IPS-NIHi11 (cell line): ENCODE measurements at places on chromosomes 11 and 22.

DNA sequence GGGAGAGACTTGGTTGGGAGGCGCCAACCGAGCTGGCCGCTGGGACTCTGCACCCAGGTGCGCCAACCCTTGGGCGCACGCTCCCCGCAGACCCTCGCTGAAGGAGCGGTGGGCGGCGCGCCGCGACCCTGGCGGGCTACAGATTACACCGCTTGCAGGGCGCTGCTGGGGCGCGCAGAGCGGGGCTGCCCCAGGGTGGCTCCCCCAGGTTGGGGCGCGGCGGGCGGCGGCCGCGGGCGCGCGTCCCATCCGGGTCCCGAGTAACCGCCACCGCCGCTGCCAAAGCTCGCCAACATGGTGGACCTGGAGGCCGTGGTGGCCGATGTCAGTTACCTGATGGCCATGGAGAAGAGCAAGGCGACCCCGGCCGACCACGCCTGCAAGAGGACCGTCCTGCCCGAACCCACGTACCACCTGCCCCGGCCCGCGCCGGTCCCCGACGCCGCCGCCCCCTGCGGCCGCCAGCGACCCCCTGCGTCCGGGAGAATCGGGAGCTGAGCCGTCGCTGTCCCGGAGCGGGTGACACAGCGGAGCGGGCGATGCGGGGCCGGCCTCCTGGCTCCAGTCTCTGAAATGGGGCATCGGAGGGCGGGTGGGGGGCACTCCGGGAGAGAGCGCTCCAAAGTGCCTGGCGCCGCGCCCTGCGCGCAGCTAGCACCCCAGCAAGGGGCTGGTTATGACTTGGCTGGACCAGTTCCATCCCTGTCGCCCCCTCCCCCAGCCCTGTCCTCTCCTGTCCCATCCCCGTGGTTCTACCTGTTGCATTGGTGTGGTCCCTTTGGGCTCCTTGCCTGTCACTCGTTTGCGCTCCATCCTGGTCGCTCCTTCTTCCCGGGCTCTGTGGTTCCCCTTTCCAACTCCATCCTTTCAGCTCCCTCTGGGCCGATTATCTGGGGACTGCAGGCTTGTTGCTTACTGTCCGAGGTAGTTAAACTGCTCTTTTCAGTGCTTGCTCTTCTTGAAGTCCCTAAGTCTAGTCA, 143.3 kb upstream of the GRK3 start:
- DNase-seq = peak; percentile 34

DNA sequence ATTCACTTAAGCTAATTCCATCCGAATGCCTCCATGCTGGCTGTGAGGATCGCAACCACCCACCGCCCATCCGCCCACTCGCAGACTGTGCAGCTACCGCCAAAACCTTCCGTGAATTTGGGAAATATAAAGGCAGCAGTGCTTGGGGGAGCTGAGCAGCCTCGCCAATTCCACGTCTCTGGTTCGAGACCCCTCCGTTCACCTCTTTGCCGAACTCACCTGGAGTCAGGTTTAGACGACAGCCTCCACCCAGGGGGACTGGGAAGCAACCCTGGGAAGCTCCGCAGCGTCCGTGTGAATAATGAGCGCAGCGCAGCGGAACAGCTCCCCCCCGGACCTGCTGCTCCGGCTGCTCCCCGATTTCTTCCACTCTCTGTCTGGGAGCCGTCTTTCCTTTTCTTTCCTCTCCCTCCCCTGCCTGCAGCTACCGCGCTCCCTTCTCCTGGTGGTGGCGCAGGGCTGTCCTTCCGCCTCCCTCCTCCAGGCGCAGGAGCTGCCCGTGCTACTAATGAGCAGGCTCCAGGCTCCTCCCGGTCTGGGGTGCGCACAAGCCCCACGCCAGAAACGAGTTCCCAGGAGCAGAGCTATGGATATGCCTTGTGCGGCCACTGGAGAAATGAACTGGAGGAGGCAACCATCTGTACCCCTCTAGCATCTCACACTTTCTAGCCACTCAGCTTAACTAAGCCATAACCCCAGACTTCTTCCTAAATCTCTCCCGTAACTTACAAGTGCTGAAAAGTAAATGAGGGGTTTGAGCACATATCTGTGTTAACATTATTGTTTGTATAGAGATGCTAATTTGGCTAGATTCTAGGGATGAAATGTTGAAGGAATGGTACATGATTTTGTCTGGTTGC, 107.3 kb downstream of the XKR3 start:
- DNase-seq = no peak

DNA sequence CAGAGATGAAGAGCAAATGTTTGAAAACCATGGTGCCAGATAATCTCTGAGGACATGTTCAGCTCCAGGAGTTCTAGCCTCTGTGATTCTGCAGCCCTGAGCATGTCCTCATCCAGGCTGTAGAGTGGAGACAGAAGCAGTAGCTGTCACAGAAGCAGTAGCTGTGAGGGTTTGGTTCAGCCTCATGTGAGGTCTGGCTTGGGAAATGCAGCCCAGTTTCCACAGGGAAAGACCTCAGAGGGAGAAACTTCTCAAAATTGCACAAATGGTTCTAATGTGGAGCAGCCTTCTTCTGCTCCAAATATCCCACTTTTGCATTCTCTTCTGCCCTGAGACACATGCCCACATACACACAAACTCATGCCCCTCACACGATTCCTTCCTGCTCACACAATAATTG, 48.4 kb downstream of the DBX1 start:
- no peak for DNase-seq

- DNase-seq = no peak
These were observed 8.9 kb downstream of the MN1 start for GRCh38 chr22:27792452-27793161.

GRCh38 chr11:130817330-130817944, 98.8 kb downstream of the SNX19 start:
- no peak for DNase-seq

GRCh38 chr22:38016182-38017151, 32.1 kb upstream of the SOX10 start:
- peak; percentile 59 for DNase-seq

- DNase-seq = no peak
These were observed 52.0 kb upstream of the DEPDC7 start for GRCh38 chr11:32963721-32964120.

DNA sequence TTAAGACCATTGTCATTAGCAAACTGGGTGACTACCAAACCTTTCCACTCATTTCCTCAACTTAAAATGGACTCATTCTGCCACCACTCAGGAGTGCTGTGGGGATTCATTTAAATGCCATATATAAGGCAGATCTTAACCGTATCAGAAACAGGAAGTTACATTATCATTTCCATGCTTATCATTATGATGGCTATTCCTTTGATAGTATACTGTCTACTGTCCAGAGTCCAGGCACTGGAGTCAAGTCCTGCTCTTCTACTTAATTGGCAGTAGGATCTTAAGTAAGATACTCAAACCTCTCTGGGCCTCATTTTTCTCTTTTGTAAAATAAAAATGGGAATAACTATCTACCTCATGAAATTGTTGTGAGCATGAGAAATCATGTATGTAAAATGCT, 8.4 kb upstream of the NAV2 start:
- DNase-seq = no peak

GRCh38 chr22:28441720-28442263, 237.8 kb downstream of the TTC28 start:
- DNase-seq = peak; percentile 17

DNA sequence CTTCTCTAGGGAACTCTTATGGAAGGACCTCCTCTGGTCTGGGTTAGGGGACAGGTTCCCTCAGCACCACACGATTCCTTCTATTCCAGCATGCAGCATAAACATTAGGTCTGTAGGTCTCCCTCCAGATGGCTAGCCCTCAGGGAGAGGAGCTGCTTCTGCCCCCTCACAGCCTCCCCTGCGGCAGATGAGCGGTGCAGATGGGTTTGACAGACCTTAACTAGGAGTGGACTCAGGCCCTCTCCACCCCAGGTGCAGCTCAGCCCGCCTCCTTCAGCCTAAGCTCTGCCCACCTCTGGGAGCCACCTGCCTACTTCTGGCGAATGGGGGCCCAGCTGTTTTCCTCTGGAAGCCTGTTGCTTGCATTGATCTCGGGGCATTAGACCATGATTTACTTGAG, 55.7 kb upstream of the EIF3D start:
- no peak for DNase-seq

DNA sequence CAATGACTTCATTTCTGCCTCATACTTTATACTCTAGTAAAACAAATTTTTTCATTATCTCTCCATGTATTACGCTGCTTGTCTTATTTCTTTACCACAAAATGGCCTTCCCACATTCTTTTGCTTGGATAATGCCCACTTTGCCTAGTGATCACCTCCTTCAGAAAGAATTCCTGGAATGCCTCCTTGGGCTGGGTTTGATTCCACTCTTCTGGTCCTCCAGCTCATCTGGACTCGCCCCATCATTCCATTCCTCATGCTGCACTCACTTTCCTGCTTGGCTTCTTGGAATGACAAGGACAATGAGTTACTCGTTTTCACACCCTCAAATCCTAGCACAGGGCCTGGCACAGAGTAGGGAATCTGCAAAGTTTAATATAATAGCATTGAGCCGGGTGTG, 475.1 kb upstream of the LARGE1 start:
- DNase-seq = no peak

DNA sequence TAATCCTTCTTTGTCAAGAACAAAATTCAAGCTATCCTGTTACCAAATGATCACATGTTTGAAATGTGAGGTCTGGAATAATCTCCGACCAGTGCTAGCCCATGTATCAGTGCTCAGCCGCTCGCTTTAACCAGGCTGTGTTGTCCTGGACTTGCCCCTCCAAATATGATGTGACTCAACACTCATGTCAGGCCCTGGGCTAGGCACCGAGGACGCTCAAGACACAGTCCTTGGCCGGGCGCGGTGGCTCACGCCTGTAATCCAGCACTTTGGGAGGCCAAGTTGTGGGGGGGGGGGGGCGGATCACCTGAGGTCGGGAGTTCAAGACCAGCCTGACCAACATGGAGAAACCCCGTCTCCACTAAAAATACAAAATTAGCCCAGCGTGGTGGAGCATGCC, 54.1 kb upstream of the WNT7B start:
- DNase-seq = no peak

DNA sequence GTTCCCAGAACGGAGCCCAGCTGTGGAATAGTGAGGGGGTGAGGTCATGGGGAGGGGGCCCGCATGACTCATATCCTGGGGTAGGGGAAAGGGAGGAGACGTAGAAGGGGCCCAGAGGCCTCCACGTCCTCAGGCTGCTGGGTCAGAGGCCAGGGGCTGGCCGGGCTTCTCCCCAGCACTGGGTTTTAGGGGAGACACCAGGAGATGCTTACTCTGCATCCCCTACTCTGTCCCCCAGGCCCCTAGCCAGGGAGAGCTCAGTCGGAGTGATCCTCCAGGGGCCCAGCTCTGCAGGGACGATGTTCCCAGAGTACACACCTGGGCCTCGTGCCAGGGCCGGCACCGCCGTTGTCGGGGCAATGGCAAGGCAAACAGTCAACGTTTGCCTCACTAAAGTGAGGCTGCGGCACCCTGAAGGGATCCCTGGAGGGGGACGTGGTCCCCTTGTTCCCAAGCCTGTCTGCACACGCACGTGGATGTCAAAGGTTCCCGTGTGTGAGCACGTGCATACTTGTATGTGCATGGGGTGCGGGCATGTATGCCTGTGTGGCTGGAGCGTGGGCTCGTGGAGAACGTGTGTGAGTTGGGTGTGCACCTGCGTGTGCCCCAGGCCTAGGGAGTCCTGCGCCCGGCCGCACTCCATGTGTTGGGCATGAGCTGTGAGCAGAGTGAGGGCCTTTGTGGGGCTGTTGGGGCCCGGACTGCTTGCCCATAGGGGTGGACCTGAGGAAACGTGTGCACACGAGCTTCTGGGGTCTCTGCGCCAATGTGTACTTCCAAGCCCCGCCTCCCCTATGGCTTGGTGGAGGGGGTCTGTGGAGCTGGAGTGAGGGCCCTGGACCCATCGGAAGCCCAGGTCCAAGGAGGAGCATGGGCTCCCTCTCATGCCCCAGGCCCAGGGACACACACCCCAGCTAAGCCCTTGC, 14.2 kb downstream of the PRR33 start:
- DNase-seq = no peak

DNA sequence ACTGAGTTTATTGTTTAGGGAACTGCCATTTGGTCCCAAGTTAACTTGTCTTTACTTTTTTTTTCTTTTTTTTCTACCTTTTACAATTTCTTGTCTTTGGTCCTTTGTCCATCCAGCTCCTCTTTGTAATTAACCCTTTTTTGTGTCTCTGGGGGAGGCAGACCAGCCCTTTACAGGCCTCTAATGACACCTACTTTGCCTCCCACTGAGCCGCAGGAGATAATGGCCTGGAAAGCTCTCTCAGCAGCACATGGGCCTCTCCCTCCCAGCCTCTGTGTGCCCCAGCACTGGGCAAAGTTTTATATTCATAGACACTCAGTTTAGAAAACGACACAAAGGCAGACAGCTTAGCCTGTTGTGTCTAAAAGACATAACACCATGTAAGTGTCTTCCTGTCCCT, 480.4 kb downstream of the SOX6 start:
- DNase-seq = no peak

- no peak for DNase-seq
These were observed 1.8 kb downstream of the TTC38 start for GRCh38 chr22:46269564-46269963.

DNA sequence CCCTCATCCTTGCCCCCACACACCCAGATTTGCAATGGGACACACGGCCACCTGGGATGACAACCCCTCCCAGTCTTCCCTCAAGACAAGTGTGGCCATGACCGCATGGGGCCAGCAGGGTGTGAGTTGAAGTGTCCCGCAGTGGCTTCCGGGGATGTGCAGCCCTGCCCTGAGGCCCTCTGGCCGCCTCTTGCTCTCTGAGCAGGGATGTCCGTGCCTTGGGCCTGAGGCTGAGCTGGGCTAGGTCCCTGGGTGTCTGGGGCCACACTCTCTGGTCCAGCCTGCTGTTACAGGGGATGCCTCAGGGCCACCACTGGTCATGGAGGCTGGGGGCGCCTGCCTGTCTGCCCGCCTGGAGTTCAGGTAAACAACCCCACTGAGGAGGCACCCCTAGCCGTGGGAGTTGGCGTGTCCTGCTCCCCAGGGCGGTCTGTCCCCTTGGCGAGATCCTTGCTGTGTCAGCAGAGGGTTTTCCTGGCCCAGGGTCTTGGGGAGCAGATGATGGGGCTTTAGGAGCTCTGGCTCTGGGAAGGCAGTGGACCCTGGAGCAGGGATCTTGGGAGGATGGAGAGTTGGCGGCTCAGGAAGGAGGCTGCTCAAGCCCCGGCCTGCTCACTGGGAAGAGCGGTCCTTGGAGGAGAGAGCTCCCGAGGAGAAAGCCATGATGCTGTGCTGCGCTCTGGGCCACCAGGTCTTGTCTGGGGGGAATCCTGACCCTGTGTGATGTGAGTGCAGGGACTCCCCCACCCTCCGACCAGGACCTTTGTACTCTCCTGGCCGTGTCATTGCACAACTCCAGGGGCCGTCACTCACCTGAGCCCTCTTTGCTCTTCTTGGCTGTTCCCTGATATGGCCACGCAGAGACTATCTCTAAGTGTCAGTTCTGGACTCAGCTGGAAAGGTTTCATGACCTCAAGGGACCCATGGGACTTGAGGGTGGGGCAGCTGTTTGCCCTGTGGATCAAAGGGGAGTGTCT, 67.9 kb downstream of the KCNQ1 start:
- peak; percentile 10 for DNase-seq

- DNase-seq = no peak
These were observed 189.5 kb downstream of the FAM76B start for GRCh38 chr11:95599959-95600586.
